AG10803 (cell line): ENCODE measurements at places on chromosomes 6 and 20.

DNA sequence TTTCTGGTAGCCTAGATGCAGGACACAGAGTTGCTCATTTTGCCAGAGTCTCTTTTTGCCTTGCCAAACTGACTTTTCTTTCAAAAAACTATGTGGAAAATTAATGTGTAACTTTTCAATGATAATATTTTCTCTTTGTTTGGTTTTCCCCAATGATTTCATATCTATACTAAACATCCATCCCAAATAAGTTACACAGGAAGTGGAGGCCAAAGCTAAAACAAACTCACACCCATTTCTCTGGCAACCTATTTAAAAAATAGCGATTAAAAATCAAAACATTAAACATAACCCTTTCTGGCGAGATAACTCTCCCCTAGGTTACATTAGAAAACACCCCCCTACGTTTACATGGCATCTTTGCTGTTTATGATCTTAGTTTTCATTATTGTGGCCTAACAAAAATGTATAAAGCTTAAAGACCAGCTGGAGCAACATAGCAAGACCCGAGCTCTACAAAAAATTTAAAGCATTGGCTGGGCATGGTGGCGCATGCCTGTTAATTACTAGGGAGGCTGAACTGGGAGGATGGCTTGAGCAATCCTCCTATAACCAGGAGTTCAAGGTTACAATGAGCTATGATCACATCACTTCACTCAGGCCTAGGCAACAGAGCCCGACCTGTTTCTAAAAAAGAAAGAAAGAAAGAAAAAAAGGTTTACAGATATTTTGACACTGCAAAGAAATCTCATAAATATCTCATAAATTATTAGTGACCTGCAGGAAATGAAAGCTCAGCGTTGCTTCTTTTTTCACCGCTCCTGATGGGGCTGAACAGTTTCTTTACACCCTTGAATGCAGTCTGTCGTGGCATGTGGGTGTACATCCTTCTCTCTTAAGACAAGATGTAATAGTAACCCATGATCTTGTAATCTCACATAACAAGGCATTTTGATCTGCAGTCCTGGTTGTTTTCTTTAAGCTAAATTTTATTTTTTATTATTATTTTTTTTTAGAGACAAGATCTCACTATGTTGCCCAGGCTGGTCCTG is 32.8 kb upstream of the CEP85L start:
- DNase-seq = no peak

- DNase-seq = no peak
Measured at GRCh38 chr6:146592451-146592850, 6.3 kb upstream of the ADGB start.

DNA sequence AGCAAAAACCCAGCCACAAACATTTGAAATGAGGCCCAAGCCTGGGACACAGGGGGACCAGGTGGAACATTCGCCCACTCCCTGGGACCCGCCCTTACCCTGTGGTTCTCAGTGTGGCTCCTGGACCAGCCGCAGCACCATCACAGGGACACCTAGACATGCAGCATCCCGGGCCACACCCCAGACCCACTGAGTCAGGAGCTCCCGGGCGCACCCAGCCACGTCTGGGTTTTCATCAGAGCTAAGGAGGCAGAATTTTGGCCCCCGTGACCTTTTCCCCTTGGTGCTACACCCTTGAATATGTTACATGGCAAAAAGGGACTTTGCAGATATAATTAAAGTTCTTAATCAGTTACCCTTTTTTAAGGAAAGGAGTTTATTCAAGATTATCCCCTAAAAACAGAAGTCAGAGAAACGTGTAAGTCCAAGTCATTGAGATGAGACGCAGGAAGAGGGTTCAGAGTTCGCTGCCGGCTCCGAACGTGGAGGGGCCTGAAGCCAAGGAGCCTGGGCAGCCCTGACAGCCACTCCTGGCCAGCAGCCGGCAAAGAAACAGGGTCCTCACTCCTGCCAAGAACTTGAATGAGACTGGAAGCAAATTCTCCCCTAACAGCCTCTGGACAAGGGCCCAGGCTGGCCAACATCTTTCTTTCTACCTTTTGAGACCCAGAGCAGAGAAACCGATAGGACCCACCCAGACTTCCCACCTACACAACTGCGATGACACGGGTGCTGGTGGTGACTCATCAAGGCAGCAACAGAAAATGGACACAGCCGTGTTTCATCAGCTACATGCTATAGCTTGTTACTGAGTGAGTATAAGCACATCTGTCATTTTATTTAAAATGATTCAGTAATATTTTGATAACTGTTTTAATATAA is 25.3 kb downstream of the BFSP1 start:
- DNase-seq = peak; percentile 10

- peak; percentile 49 for DNase-seq
Measured at GRCh38 chr6:44480097-44480541, 92.6 kb downstream of the CDC5L start.

GRCh38 chr6:139154881-139155547 is 20.1 kb downstream of the HECA start:
- DNase-seq = no peak

DNA sequence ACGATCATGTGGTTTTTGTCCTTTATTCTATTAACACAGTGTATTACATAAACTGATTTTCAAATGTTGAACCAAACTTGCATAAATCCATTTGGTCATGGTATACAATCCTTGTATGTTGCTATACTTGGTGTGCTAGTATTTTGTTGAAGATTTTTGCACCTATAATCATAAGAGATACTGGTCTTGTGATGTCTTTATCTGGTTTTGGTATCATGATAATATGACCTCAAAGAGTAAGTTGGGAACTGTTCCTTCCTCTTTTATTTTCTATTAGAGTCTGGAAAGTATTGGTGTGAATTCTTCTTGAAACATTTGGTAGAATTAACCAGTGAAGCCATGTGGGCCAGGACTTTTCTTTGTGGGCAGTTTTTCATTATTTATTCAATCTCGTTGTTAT is 65.3 kb downstream of the TRPC4AP start:
- no peak for DNase-seq

DNA sequence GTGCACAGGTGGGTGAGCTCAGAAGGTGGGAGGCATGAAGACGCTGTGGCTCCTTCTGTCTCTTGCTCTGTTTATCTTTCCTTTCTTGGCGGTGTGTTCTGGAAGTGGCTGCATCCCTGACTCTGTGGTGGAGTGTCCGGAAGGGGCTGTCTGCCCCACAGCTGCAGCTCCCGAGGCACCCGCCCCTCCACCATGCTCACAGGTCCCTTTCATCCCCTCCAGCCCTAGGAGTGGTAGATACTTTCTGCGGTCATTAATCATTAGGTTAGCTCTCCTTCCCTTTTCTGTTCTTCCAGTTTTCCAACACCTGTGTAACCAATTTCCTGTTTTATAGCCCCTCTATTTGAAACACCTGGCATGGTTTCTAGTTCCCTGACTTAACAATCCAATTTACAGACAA is 65.6 kb downstream of the GJA10 start:
- no peak for DNase-seq

GRCh38 chr6:113574147-113574546 is 283.0 kb upstream of the MARCKS start:
- DNase-seq = no peak

GRCh38 chr20:6079016-6079415 is 25.2 kb upstream of the LRRN4 start:
- DNase-seq = no peak

DNA sequence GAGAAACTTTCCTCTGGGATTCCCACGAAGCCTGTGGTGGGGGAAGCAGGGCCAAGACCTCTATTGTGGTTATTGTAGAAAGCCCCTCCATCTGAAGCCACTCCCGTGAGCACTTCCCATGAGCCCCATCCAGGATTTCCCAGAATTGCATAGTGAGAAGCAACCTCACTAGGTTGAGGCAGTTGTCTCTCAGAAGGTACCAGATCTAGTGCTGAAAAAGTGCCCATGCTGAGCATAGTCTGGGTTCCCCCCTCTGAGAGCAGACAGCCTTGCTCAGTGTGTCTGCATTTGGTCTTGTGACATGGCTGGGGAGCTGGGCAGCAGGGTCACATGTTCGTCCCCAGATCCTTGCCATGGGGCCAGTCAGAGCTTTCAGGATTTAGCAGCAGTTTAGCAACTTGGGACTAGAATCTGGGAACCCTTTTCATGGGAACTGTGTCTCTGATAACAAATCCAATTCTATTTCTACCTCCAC is 38.6 kb downstream of the SLC9A8 start:
- DNase-seq = no peak

GRCh38 chr20:47818016-47818415 is 32.7 kb upstream of the SULF2 start:
- no peak for DNase-seq

DNA sequence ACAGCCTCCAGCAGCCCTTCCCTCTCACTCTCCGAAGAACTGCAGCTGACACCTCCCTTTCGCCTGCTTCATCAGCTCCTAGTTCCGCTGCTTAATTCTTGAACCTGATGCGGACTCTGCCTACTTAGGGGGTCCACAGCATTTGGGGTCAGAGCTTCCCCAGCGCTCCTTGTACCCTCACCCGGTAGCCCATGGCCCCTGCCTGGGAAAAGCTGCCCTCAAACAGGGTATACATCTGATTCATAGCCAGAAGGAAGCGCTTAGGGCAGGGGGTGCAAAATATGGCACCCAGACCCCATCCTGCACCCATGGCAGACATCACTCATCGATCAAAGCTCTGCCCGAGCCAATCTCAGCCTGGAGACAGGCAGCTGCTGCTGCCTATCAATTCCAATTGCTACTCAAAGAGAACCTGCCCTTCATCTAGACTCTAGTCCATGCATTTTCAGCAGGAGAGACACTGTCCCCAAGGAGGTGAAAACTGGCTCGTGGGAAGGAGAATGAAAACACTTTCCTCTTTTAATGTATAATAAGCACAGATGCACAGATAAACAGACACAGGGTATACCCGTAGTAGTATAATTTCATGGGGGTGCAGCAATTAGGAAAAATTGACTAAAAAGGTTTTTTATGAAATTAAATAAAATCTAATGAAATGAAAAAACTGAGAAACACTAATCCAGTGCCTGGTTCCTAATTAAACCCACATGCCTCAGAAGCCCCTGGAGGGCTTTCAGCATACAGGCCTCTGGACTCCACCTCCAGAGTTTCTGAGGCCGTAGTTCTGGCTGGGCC is 194.8 kb downstream of the PREX1 start:
- DNase-seq = no peak

DNA sequence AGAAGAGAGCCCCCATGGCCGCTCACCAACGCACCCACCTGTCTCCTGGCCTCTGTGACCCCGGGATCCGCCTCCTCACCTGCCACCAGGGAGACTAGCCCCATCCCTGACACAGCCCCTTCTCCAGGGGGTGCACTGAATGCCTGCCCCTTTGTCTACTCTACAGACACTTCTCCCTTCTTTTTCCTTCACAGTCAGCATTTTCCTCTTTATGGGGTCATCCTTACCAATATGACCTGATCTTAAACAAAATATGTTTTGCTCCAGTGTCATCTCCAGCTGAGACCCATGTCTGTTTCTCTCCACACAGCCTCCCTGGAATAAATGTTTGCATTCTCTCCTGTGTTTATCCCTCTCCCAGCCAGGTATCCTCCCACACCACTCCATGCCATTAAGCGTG is 14.6 kb upstream of the CCR6 start:
- no peak for DNase-seq

- no peak for DNase-seq
Measured at GRCh38 chr6:95548188-95548786, 29.0 kb upstream of the MANEA start.

- DNase-seq = peak; percentile 36
Measured at GRCh38 chr6:41560431-41561192, 14.4 kb downstream of the FOXP4 start.

- no peak for DNase-seq
Measured at GRCh38 chr6:53067849-53068361, 2.7 kb downstream of the FBXO9 start.

DNA sequence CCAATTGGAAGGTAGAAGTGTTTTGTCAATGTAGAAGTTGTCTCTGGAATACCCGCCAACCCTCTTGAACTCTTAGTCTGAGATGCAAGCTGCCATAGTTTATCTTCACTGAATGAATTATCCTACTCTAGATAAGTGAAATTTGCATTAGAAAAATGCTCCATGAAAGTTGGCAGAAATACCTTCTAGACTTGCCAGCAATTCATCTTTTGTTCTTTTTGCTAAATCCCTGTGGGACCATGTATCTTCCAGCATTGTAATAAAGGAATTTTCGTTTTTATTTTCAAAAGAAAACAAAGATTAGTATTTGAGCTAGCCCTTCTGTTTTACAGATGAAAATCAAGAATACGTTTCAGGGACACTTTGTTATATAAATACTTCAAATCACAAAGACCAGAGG is 244.2 kb downstream of the CBLN4 start:
- DNase-seq = no peak

- no peak for DNase-seq
Measured at GRCh38 chr6:115583290-115583689, 477.4 kb downstream of the FRK start.

- DNase-seq = no peak
Measured at GRCh38 chr20:43528258-43528875, 20.9 kb downstream of the L3MBTL1 start.

DNA sequence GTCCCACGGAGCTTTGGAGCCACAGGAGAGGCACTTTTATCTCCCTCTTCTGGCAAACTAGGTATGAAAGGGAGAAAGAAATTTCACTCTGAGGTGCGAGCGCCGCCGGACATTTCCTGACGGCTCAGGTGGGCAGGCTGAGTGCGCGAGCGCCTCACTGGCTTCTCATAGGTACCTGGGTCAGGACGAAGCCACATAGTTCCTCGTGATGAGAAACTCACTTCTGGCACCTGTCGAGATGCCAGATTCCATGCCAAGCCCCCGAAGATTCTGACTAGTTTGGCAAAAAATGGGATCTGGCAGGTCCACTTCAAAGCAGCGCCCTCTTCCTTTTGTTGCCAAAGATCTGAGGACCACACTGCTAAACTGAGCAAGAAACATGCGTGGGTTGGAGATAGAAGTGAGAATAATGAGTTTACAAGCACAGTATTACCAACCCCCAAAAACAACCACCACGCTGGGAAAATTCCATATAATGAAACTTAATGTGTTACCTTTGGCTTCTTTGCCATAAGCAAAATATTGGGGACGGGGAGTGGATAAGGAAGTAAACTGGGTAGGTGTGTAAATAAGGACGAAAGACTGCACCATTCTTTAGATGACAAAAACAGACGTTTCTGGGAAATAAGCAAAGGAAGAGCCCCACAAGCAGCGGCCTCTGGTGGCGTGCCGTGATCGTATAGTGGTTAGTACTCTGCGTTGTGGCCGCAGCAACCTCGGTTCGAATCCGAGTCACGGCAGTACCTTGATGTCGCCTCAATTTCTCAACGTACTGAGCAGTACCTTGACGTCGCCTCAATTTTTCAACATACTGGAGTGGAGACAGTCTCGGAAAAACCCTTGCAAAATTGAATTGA is 89.8 kb upstream of the PRSS16 start:
- DNase-seq = peak; percentile 66

GRCh38 chr6:34836008-34836407 is 44.1 kb downstream of the BLTP3A start:
- no peak for DNase-seq

GRCh38 chr6:137351890-137352289 is 132.7 kb upstream of the IFNGR1 start:
- DNase-seq = peak; percentile 9

- DNase-seq = peak; percentile 94
Measured at GRCh38 chr20:48771542-48771941, 56.3 kb downstream of the PREX1 start.

DNA sequence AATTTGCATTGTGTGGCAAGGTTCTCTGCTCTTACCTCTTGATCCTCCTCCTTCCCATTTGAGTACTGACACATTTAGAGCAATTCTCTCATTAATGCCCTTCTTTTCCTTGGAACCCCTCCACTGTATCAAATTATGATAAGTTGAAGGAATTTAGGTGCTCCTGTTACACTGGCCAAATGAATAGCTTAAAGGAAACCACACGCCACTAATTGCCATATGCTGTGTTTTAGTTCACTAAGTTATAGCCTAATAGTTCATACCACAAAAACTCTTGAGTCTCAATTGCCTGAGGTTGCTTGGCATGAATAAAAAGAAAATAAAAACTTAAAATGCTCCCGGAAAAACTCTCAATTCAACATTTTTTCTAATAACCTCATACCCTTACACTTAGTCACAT is 1239.3 kb downstream of the EPHA7 start:
- DNase-seq = no peak
